ENCODE measurements at places on chromosomes 12 and 14. TPM values are rescaled to one million over a fixed set of nuclear protein-coding genes. Genes with fewer than 3 reads are reported as not detected.
A peak's percentile ranks its signal among the peaks of the same experiment; 100 is the strongest.

- no peak for DNase-seq
Observed at GRCh38 chr14:105519946-105520698, 6.3 kb upstream of the TMEM121 start.

FOXG1 gene
- not detected for total RNA-seq

CCDC197 gene
- total RNA-seq: not detected

DENND5B gene
- total RNA-seq: 5.4 TPM

GRCh38 chr12:66403746-66404145 is 101.5 kb downstream of the HELB start:
- peak; percentile 21 for DNase-seq

- DNase-seq: peak; percentile 82
Observed at GRCh38 chr14:68630081-68630571, 162.7 kb downstream of the ZFP36L1 start.

PTPRR gene
- total RNA-seq: 0.15 TPM

SMCO2 gene
- not detected for total RNA-seq

- DNase-seq: no peak
Observed at GRCh38 chr14:74962493-74962892, 7.1 kb upstream of the PGF start.

CDCA3 gene
- 7.1 TPM for total RNA-seq

SOX5 gene
- total RNA-seq: 31.2 TPM

GRCh38 chr14:69536971-69537370 is 37.7 kb downstream of the CCDC177 start:
- no peak for DNase-seq

- DNase-seq: no peak
Observed at GRCh38 chr12:65293735-65294134, 15.3 kb downstream of the MSRB3 start.

DNA sequence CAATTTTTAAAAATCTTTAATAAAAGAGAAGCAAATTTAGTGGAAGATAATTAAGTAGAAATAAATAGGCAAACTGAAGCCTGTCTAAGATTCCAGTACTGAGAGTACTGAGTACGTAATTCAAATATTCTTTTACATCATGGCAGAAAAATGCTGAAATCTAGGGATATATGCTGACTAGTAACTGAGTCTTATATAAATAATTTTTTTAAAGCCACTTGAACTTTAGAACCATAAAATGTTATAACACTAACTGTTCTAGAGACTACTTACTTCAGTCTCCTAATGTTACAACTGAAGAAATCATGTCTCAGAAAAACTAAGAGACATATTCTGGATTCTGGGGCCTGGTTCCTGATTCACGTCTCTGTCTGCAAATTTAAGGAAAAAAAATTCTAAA is 230.6 kb upstream of the PLEKHG7 start:
- no peak for DNase-seq

DNA sequence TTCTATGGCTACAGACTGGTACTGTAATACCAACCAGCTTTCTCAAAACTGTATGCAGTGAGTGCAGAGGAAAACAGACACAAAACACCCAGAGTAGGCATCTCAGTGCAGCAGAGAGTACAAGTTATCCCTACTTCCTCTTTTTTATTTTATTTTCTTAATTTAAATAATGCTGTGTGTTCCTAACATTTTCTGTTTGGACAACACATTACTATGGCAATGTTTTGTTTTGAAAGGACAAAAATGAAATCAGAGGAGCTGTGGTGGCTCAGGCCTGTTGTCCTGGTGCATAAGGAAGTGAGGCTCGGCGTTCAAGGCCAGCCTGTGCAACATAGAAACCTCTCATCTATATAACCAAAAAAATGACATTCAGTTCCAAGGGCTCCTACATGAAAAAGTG is 33.7 kb upstream of the SELPLG start:
- no peak for DNase-seq

GRCh38 chr12:67592228-67593011 is 56.1 kb upstream of the DYRK2 start:
- DNase-seq: no peak

DNA sequence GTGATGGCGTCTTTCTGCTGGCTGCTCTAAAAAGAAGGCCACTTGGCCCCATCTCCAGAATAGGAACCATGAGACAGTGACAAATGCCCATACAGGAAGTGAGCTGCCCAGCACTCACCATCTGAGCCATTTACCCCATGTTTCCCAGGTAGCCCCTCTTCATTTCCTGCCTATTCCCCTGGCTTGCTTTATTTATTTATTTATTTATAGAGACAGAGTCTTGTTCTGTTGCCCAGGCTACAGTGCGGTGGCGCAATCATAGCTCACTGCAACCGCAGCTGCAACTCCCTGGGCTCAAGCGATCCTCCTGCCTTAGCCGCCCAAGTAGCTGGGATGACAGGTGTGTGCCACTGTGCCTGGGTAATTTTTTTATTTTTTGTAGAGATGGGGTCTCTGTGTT is 71.2 kb downstream of the RIN3 start:
- DNase-seq: no peak

CCDC92 gene
- 9.7 TPM for total RNA-seq

PROX2 gene
- not detected for total RNA-seq

GRCh38 chr12:19169222-19169621 is 39.7 kb downstream of the PLEKHA5 start:
- no peak for DNase-seq

- DNase-seq: no peak
Observed at GRCh38 chr12:54680374-54680773, 32.2 kb upstream of the DCD start.

DNA sequence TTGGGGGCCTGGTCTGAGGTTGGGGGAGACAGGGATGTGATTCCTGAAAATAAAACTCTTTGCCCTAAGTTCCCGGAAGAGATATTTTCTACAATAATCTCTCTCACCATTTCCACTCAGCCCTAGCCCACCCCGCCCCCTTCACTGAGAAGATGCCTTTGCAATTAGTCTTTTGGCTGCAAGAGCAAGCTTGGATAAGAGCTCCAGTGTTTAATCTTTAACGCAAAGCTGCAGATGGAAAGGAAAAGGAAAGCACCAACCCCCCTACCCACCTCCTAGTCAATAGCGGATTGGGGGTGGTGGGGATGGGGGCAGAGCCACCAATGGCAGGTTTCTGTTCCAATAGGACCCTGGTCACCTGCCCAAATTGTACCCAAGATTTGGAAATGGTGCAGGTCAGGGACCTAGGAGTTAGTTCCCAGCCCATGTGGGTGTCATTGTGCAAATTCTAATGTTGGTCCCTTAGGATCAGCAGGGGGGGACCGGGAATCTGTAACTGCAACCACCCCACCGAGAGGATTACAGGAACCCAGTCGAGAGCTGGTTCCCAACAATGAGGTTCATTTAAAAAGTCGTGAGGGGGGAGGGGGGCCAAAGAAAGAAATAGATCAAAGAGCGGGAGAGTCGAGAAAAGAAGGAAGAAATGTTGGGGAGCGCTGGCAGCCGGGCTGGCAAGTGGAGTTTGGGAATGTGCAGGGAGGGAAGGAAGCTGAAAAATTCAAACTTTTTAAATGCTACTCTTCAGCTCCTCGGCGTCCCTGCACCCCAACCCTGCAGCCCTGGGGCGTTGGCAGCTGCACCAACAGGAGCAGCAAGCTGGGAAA is 1.6 kb downstream of the ZFP36L1 start:
- peak; percentile 86 for DNase-seq

- no peak for DNase-seq
Observed at GRCh38 chr14:56219666-56220413, 101.6 kb downstream of the PELI2 start.

DNA sequence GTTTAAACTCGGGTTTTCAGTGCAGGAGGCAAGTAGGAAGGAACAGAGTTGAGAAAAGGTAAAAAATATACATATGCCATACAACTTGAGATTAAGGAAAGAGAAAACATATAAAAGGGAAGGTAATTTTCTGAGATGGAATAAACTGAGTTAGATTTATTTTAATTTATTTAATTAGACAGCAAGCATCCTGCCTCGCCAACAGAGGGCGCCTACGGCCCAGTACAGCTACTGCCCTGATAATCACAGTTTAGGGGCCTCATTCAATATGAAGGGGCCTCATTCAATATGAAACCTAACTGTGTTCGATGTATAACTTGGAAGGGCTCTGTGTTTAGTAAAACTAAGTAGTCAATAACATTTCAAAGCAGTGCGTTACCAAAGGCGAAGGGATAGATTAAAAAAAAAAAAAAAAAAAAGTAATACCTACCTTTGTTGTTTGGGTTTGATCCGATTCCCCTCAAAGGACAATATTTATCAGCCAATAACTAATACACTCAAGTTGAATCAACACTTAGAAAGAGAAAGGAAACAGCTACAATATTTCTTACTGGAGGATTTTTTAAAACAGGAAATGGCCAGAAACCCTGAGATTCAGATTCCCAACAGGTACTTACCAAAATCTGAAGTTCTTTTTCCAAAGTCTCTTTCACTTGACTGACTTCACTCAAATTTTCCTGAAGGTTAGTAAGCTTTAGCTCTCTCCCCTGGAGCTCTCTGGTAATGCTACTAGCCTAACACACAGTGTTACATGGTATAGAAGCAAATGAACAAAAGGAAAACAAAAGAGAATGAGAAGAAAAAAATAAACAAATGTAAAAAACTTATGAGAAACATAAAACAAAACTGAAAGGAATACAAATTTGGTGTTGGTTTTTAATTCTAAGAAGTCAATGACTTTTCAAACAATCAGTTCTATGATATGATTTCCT is 70.0 kb upstream of the VPS33A start:
- DNase-seq: no peak

CTSG gene
- total RNA-seq: 10.5 TPM

DNA sequence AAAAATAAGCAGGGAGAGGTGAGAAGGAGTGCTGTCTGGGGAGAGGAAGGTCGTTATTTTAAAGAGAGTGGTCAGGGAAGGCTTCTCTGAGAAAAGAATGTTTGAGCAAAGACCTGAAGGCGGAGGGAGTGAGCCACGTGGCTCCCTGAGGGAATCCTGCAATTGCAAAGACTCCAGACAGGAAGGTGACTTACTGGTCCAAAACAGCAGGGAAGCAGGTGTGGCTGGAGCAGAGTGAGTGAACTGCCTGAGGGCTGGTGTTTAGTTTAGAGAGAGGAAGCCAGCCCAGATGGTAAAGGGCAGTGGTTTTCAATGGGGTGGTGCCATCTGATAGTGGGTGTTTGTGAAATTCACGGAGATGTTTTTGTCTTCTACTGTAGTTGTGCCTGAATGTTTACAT is 58.8 kb upstream of the LTA4H start:
- peak; percentile 18 for DNase-seq

CLEC1B gene
- total RNA-seq: not detected

- no peak for DNase-seq
Observed at GRCh38 chr14:61911574-61911973, 149.4 kb downstream of the SNAPC1 start.

PIWIL1 gene
- not detected for total RNA-seq

DNA sequence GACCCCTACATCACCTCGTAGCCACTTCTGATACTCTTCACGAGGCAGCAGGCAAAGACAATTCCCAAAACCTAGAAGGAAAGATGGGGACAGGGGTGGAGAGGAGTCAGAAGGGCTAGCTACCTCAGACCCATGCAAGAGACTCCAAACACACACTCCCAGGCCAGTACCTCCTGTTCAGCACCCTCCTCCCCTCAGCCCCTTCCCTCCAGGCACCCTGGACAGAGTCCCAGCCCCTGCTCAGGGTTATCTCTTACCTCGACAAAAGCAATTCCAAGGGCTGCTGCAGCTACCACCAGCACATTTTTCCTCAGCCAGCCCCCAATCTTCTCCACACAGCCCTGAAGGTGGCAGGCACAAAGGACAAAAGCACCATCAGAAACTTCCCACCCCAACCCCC is 3.3 kb downstream of the CD63 start:
- no peak for DNase-seq

GRCh38 chr12:64532734-64533351 is 77.5 kb upstream of the RASSF3 start:
- peak; percentile 49 for DNase-seq

PPP1R3E gene
- 7.9 TPM for total RNA-seq

- no peak for DNase-seq
Observed at GRCh38 chr12:94186278-94187241, 38.2 kb downstream of the PLXNC1 start.

CIPC gene
- 60.0 TPM for total RNA-seq

GRCh38 chr12:50066402-50066801 is 9.0 kb downstream of the ASIC1 start:
- DNase-seq: no peak

TTC5 gene
- 23.9 TPM for total RNA-seq

DNA sequence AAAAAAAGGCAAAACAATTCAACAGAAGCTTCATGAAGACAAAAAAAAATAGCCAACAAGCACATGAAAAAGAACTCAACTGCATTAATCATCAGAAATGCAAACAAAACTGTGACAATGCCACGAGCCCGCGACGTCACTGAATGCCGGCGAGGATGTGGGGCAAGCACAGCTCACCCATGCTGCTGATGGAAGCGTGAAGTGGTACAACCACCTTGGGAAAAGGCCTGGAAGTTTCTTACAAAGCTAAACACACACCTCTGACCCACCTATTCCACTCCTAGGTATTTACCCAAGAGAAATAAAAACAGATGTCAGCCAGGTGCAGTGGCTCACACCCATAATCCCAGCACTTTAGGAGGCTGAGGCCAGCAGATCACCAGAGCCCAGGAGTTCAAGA is 10.5 kb downstream of the BTBD6 start:
- no peak for DNase-seq

SLC17A8 gene
- not detected for total RNA-seq

DNA sequence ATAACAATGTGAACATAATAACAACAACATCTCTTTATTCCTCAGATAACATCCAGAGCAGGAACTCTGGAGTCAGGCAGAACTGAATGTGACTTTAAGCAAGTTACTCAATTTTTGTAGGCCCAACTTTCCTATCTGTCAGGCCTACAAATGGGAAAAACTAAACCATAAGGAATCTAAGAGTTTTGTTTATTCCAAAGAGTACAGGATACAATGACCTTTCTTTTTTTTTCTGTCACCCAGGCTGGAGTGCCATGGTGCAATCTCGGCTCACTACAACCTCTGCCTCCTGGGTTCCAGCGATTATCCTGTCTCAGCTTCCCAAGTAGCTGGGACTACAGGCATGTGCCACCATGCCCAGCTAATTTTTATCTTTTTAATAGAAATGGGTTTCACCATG is 9.4 kb downstream of the LPCAT3 start:
- DNase-seq: no peak

GRCh38 chr14:69003626-69004025 is 24.5 kb upstream of the ACTN1 start:
- DNase-seq: no peak

COX8C gene
- not detected for total RNA-seq

DNA sequence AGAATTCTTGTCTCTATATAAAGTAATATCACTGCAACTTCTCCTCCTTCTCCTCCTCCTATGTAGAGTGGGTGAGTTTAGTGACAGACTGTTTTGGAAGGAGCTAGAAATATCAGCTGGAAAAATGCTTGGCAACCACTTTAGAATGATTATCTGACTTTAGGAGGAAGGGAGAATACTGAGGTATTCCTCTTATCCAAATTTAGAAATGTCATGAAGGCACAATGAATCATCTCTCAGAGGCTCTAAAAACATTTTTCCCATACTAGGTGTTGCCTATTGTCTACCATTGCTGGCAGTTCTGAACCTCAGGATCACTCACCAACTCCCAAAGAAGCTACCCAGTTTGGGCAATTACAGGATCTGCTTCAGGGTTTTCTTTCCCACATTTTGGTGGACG is 306.6 kb upstream of the ATP2B1 start:
- DNase-seq: no peak
